Activated T-cell treated with anti-CD3 and anti-CD28 coated beads for 24 hours (primary cell): ENCODE measurements at places on chromosomes 12 and 14.
A peak's percentile ranks its signal among the peaks of the same experiment; 100 is the strongest.

- no peak for DNase-seq
Observed at GRCh38 chr14:101056446-101056845, 152.9 kb upstream of the RTL1 start.

DNA sequence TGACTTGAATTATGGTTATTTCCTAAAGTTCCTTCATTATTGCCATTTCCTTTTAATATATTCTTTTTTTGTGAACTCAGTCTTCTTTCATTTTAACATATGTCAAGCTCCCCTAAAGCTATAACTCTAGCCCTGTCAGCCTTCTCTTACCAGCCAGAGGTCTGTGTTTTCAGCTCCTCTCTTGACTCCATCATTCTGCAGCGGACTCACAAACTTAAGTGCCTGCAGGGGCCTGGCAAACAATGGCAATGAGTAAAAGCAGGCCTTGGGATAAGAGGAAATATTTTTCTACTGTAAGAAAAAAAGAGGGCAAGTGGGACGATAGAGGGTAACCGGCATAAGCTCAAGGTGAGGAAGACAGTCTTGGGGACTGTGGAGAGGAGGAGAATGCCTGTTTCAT lies 424.5 kb upstream of the RGS6 start:
- DNase-seq: no peak

- no peak for DNase-seq
Observed at GRCh38 chr12:57760347-57760982, 5.6 kb downstream of the MARCHF9 start.

DNA sequence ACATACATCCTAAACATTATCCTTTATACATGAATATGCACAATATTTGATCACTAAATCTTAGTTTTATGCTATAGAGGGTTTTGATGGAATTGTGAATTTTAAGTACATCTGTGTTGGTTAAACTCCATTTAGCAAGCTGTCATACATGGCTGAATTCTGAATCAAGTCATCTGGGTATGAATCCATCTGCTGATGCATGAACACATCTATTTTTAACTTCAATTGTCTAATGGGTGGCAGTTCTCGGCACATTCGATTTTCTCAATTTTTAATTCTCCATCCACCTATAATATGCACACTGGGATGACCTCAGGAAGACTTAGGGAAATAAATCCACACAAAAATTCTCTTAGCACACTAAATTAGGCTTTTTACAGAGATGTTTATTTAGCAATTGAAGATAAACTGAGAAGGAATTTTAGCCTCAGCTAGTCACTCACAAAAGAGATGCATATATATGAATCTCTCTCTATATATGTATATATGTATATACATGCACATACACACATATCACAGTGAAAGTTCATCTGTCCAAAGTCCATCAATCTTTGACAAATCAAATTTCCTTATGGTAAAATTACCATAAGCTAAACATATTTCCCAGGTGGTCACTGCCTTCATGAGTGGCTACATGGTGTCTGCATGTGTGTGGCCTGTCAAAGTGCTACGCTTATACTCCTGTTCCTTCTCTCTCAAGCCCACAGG lies 44.5 kb upstream of the VPS33A start:
- DNase-seq: no peak

- DNase-seq: no peak
Observed at GRCh38 chr12:57890191-57891115, 43.9 kb upstream of the CTDSP2 start.

DNA sequence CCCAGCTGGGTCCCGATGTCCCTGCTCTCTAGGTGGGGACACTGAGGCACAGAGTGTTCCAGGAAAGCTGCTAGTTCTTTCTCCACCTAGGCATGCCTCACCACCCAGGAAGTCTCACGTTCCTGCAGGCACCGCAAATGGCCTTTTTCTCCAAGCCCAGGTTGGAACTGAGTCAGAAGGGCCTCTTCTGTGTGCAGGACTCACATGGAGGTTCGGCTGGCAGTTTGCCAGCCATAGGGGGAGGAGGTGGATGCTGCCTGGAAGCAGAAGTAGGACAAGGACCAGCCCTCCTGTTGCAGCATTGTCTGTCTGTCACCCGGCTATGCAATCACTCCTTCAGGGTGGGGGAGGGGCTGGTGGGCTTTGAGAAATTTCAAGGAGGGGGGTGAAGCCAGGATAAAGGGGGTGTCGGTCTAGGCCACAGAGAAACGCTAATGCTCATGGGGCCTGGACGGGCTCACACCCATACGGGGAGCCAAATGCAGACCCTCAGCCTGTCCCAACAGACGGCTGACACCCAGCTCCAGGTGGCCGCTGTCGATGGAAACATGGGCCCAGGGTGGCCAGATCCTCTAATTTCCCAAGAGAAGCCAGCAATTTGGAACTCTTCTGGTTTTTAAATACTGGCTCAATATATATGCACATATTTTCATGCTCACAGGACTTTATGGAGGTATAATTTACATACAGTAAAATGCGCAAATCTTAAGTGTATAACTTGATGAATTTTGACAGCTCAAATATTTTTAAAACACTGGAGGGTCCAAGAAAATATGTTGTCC lies 120.5 kb downstream of the PHETA1 start:
- DNase-seq: no peak

- DNase-seq: peak; percentile 39
Observed at GRCh38 chr14:102554821-102555819, 37.3 kb upstream of the RCOR1 start.

DNA sequence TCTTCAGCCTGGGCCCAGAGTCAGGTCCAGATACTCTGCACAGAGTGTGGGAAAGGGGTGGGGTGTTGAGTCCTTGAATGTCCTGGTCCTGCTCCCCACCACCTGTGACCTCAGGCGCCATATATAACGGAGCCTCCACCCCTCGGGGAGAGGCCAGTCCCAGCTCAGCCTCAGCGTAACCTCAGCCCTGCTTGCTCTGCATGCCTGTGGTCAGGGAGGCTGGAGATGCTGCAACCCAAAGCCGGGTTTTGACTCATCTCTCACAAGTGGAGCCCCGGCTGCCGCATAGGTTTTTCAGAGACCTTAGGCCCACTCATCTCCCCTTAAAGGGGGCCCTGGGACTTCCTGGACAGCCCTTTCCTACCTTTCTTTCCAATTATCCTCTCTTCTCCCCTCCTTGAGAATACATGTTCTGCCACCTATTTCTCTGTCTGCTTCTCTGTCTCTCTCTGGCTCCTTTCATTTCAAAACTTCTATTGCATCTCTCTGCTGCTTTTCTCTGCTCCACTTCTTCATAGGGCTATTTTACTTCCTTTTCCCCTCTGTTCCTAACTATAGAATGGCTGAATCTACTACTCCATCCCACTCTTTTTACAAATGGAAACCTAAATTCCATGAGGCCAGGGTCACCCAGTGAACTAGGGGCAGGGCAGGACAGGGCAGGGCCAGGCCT lies 1.2 kb downstream of the ITGB7 start:
- peak; percentile 55 for DNase-seq

DNA sequence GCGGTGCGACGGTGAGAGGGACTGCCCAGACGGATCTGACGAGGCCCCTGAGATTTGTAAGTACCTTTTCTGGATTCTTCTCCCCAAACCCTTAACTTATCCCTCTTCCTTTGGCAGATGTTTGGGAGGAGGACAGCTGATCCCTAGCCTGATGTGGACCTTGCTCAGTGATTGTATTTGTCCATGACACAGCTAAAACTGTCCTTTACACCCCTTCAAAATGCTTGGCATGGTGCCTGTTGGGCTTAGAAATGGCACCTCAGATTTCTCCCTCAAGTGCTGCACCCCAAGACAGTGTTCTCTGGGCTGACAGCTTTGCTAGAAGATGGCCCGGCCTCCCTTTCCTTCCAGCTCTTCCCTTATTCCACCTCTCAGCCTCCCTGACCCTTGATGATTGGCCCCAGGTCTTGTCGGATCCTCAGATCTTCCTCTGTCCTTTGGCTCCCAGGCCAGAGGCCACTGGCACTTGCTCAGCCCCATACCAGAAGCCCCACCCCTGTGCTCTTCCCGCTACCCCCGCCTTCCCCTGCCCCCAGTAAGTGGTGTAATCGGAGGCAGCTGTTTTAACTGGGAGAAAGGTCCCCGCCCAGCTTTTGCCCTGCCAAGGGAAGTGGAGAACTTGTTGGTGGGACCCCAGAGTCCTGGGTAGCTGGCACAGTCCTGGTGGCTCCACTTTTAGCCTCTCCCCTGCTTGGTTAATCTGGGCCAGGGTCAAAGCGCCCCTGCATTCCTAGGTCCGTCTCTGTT lies 8.7 kb downstream of the LRP1-AS start:
- DNase-seq: no peak

- no peak for DNase-seq
Observed at GRCh38 chr14:21626491-21627230, 8.1 kb downstream of the OR10G2 start.

GRCh38 chr12:91413581-91414546 lies 231.2 kb upstream of the DCN start:
- no peak for DNase-seq

GRCh38 chr14:103136388-103137271 lies 13.4 kb downstream of the TNFAIP2 start:
- DNase-seq: no peak

DNA sequence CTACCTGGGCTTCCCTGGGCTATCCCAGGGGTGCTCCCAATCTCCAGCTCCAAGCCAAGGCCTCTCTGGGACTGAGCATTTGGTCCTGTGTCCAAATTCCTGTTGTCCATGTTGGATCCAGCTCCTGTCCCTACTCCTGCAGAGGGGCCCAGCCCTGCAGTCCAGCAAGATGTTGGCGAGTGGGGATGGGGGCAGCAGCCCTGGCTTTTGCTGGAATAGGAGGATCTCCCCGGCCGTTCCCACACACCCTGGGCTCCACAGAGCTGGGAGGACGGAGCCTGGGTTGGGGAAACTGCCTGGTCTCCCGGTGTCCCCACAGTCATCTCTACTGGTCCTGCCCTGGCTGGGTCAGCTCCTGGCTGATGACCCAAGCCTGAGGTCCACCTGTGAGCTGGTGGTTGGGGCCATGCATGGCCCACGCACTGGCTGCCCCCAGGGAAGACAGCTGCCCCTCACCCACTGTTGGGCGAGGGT lies 219.6 kb upstream of the C14orf180 start:
- DNase-seq: no peak

DNA sequence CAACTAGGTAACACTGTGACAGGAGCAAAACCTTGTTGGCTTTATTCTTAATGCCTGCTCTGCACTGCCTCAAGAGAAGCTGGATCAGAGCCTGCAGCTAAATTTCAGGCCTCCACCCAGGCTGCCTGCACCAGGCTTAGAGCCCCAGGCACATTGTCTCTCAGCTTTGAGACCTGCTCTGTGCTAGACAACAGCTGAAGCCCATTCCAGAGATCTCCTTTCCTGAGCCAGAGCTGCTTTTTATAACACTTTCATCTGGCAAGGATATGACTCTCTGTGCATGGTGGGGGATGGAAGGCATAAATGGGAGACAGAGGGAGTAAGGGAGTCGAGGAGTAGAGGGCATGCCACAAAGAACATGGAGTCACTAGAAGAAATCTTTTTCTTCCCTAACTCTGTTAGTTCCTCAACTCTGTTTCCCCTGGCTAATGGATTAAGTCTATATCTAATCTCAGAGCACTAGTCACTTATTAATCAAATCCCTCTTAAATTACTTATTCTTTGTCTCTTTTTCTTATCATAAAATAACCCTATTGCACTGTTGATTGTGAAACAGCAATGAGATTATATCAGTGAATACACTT lies 27.1 kb upstream of the LUM start:
- DNase-seq: no peak

DNA sequence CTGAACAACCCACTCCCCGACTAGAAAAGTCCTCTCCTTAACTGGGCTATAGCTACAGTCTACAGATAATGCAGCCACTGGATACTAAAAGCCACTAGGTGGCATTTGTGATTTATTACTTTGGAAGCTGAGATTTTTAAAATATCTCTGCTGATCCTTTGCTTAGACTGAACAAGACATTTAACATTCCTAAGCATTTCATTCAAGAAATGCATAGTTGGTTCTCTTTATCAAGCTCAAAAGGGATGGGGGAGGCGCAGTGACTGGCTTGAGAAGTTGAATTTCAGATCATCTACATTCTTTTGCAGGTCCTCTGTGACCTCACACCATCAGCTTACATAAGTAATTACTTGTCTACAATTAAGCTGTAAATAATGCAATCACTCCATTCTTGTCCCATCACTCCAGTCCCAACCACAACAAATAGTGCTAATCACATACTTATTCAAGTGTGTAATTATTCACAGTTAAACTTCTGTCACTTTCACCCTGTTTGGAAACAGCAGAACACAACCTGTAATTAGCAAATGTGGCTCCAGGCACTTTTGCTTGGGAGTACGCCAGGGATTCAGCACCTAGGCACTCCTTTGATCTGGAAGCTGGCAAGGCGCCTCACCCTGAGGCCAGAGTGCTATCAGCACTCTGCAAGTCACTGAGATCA lies 203.6 kb downstream of the NOVA1 start:
- DNase-seq: no peak

GRCh38 chr12:12272869-12273268 lies 6.0 kb upstream of the LRP6 start:
- no peak for DNase-seq

DNA sequence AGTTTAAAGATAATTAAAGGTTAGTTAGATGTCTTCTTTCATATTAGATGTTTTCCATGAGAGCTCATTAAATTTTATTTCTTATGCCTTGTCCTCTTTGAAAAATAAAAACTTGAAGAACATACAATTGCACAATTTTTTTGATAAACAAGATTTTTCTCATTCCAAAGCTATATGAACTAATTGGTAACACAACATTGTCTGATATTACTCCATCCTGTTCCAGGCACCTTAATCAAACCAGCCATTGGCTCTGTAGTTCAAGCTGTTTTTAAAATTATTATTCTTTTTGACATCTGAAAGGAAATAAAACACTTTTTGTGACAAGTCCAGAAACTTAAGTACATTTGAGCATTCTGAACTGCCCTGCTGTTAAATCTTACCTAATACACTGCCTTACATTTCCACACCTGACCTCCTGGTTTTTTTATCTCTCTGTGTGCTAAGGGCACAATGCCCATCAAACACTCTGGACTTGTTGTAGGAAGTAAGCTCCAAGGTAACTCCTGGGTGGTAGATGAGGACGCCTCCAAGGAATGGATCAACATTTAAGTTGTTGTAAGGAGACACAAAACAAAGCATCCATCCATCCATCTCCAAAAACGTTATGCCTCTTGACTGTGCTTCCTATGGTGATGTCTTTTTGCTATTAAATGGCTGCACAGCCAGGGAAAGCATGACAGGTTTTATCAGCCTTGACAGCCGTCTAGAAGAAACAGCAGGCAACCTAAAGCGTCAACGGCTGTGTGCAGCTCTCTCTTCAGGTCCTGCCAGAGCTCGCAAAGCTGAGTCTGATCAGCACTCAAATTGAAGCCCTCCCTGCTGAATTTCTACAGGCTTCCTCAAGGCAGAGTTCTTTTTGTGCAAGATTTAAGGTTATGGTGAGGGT lies 449.9 kb upstream of the FLRT2 start:
- no peak for DNase-seq

DNA sequence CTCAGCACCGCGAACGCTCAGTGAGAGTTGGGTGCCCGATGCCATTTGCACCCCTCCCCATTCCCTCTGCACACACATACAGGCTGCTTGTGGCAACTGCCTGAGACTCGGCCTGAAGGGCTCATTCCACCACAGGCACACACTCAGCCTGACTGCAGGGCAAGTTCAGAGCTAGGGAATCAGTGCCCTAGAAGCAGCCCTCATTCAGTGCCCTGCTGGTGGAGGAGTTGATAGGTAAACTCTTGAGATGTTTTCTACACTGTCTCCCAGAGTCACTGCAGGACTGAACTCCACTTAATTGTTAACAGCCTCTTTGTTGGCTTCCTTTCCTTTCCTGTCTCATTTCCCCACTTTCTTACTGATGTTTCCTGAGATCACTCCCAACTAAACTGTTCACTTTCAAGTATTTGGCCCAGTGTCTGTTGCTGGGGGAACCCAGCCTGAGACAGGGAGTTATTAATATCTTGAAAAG lies 16.9 kb downstream of the PPP1R36 start:
- DNase-seq: no peak
